ENCODE measurements at places on chromosomes 6 and 20.
A peak's percentile ranks its signal among the peaks of the same experiment; 100 is the strongest.

- no peak for DNase-seq
Measured at GRCh38 chr6:135537741-135538301, 40.3 kb upstream of the AHI1 start.

DNA sequence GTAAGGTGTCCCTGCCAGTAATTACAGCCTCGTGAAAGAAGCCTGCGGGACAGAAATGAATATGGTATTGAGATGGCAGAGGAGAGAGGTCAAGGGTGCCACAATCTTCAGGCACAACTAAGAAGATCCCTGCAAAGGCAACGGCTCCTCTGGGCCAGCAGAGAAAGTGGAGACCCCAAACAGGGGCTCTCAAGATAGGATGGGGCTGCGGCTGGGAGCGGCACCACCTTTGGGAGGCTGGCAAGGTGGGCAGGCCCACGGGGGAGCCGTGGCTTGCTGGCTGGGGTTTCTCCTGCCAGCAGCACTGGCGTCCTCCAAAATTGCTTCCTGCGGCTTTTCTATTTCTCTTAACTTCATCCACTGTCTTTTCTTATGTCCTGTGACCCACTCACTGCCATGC lies 183.6 kb upstream of the QKI start:
- DNase-seq, result no peak

- no peak for DNase-seq
Measured at GRCh38 chr20:34579979-34580940, 21.7 kb downstream of the MAP1LC3A start.

- no peak for DNase-seq
Measured at GRCh38 chr6:34104186-34104585, 41.7 kb downstream of the GRM4 start.

GRCh38 chr20:32436142-32436861 lies 78.2 kb downstream of the ASXL1 start:
- no peak for DNase-seq

GRCh38 chr6:44058617-44059358 lies 68.5 kb downstream of the MRPL14 start:
- peak; percentile 85 for DNase-seq

- DNase-seq, result no peak
Measured at GRCh38 chr6:112764377-112764776, 417.2 kb downstream of the RFPL4B start.

DNA sequence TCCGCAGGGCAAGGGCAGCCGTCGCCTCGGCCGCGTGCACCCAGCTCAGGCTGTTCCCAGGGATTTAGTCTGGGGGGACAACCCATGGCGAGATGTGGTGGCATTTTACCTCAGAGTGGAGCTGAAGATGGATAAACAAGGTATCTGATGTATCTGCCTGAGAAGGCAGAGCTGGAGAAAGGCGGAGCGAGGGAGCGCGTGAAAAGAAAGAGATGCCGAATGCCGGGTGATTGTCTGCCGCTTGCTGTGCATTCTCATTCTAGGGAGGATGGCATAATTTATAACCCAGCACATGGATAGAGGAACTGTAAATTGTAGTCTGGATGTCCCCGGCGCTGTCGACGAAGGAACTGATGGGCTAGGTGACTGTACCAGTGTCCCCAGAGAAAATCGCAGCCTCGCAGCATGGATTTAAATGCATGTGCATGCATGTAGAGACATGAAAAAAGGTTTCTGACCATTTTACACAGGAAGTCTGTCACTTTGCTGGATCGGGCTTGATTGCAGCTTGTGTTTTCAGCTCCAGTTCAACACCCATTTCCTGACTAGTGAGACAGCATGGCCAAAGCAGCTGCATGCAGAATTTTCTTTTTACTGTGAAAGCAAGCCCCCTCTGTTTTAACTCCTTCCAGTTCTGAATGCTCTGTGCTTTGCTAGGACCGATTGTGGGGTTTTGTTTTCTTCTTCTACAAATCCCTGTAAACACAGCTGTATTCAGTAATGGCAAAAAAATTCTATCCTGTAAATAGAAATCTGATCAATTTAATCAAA lies 149.7 kb downstream of the PRL start:
- DNase-seq, result no peak

DNA sequence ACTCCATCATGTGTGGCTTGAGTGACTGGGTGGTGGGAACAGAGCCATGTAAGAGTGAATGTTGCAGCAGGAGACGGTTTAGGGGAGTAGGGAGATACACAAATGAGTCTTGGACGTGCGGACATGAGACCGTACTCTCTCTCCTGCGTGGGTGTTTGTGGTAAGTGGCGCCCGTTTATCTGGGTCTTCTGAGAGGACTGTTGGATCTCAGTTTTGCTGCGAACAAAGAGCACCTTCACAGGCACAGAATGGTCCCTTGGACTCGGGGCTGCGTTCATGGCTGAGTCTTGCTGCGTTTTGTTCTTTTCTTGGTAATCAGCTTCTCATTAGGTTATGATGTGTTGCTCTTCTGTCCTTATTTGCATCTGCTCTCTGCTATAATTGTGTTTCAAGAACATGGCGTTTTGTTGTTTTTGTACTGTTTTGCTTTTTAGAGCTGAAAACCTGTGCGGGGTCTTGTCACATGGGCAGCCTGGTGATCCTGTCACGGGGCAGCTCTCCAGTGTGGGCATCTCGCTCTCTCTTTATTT lies 28.5 kb downstream of the STK35 start:
- no peak for DNase-seq

GRCh38 chr20:51756653-51757052 lies 11.5 kb downstream of the ATP9A start:
- DNase-seq, result no peak

DNA sequence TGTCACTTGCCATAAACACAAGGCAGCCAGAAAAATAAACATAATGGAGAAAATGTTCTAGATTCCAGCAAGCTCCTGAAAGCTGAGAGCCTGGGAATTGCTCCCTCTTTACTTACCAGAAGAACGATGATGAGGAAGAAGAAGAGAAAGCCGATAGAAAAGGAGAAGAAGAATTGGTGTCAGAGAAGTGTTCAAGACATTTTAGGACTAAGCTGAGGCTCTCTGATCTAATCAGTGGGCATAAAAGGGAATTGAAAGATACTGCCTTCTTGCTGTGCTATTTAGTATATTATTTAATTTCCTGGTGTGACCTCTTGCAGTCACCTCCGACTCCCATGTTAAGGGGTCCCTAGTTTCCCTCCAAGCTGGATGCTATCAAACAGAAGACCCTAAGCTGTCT lies 316.6 kb upstream of the JARID2 start:
- DNase-seq, result no peak

DNA sequence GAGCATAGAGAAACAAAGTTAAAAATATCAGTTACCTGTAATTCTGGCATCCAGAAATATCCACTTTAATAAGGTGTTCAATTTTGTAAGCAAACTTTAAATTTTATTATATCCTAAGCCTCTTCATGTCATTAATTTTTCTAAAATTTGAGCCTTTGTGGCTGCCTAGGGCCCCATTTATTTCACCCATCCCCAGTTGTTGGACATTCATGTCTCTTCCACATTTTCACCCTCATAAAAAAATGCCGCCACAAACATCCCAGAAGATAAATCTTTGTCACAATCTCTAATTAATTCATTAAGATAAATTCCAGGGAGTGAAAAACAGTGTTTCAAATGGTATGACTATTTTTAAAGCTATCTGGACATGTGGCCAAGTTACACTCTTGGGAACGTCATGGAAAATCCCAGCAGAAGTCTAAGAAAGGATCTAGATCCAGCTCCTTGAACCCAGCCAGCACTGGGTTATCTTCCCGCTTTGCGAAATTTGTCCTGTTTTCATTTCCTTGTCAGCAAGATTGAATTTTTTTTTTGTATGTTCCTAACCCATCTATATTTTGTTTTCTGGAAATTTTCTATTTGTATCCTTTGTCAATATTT lies 97.2 kb downstream of the TMEM242 start:
- DNase-seq, result no peak

GRCh38 chr6:77930952-77931351 lies 278.1 kb downstream of the MEI4 start:
- DNase-seq, result no peak

GRCh38 chr6:160128125-160128683 lies 6.6 kb downstream of the SLC22A1 start:
- DNase-seq, result no peak

- DNase-seq, result no peak
Measured at GRCh38 chr6:10410207-10411050, 4.4 kb downstream of the TFAP2A start.

GRCh38 chr20:51363378-51363777 lies 179.1 kb downstream of the NFATC2 start:
- no peak for DNase-seq

DNA sequence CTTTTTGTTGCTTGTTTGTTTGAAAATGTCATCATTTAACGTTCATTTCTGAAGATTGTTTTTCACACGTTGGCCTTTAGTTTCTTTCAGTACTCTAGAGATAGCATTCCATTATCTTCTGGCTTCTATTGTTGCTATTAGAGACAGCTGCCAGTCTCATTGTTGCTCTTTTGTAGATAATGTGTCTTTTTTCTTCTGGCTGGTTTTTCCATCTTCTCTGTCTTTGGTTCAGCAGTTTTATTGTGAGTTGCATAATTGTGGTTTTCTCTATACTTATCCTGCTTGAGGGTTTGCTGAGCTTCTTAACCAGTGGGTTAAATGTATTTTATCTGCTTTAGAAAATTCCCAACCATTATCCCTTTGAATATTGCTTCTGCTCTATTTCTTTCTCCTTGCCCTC lies 23.2 kb upstream of the AIG1 start:
- no peak for DNase-seq

GRCh38 chr20:5531318-5532081 lies 214.7 kb upstream of the PROKR2 start:
- no peak for DNase-seq

GRCh38 chr20:10681494-10681893 lies 7.7 kb upstream of the JAG1 start:
- DNase-seq, result no peak

GRCh38 chr20:1423625-1424106 lies 30.8 kb upstream of the FKBP1A start:
- no peak for DNase-seq

DNA sequence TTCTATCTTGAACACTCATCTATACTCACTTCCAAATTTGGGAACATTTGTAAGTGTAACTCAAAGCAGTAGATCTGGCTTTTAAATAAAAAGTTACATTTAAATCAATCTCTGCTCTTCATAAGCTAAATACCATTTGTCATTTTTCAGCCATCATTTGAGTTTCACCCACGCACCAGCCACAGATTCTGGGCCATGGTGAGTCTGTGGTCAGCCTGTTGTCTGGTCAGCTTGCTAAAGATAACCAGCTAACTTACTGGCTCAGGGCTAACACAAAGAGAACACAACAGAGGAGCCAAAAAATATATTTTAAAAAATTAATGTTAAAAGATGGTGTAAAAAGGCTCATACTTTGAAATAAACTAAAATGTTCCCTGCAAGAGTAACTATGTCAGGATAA lies 181.3 kb downstream of the KIF6 start:
- no peak for DNase-seq

- DNase-seq, result no peak
Measured at GRCh38 chr6:142871910-142872331, 73.1 kb downstream of the HIVEP2 start.

DNA sequence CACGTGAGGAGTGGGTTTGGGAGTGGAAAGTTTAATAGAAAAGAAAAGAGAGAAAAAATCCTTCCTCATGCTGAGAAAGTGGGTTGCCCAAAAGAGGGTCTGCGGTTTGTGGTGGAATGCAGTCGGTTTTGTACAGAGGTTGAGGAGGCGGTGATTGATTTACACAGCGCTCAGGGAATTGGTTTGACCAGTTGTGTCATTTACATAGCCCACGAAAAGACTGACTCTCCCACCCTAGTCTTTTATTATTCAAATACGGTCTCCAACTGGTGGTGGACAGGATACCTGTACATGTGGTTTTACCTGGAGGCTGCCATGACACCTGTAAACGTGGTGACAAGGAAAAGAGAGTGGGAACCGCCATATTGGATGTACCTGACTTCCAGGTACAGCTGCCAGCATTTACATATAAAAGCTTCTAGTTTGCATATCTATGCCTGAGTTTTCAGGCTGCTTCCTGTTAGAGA lies 42.1 kb downstream of the HLA-DPB1 start:
- DNase-seq, result no peak

DNA sequence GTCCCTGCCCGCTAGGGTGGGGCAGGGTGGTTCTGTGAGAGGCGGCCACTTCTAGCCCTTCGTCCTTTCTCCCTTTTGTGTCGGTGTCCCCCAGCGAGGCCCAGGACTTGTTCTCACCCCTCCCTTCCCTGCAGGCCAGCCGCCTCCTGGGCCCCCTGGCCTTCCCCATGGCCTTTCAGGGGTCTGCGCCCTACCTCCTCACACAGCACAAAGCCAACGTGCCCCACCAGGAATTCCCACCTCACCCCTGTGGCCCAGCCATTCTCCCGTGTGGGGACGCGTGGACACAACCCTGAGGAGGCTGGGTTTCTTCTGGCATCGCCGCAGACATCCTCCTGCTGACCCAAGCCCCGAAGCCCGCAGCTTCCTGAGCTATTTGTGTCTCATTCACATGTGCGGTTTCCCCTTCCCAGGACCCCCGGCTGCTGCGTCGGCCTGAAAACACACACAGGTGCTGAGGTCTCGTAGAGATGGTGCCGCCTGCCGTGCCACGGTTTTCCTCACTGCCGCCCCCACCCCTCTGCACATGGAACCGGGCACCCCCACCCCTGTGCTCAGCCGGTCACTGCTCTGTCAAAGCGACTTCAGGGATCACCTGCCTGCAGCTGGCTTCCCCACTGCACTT lies 375.8 kb downstream of the CDH4 start:
- DNase-seq, result no peak

GRCh38 chr6:151096691-151097606 lies 142.8 kb upstream of the AKAP12 start:
- no peak for DNase-seq

DNA sequence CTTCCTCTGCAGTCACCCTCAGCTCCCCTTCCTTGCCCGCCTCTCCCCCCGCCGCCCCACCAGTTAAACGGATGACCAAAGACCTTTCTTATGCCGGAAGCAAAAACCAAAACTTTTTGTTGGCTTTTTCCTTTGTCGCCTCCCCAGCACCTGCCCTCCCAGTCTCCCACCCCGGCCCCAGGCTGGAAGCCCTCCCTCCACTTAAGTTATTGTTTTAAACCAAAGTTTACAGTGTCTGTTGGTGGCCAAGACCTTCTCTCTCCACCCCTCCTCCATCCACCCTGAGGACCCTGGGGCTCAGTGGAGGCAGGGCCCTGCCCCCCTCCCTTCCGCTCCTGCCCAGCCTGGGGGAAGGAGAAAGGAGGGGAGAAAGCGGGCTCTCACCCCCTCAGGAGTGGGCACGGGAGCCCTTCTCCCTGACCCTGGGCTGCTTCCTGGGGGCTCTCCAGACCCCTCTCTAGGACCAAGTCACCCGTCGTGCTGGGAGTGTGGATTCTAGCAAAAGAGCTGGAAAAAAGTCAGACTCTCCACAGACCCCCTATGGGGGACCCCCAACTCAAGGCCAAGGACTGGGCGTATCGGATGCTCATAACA lies 38.3 kb upstream of the MDFI start:
- DNase-seq, result no peak

- no peak for DNase-seq
Measured at GRCh38 chr6:63644668-63645326, 9.2 kb downstream of the PHF3 start.

- no peak for DNase-seq
Measured at GRCh38 chr6:146775220-146775619, 176.4 kb downstream of the ADGB start.

Data from Panc1 (cell line).